Hepatocyte (in vitro differentiated cells): ENCODE measurements at places on chromosomes 7 and 10.

DNA sequence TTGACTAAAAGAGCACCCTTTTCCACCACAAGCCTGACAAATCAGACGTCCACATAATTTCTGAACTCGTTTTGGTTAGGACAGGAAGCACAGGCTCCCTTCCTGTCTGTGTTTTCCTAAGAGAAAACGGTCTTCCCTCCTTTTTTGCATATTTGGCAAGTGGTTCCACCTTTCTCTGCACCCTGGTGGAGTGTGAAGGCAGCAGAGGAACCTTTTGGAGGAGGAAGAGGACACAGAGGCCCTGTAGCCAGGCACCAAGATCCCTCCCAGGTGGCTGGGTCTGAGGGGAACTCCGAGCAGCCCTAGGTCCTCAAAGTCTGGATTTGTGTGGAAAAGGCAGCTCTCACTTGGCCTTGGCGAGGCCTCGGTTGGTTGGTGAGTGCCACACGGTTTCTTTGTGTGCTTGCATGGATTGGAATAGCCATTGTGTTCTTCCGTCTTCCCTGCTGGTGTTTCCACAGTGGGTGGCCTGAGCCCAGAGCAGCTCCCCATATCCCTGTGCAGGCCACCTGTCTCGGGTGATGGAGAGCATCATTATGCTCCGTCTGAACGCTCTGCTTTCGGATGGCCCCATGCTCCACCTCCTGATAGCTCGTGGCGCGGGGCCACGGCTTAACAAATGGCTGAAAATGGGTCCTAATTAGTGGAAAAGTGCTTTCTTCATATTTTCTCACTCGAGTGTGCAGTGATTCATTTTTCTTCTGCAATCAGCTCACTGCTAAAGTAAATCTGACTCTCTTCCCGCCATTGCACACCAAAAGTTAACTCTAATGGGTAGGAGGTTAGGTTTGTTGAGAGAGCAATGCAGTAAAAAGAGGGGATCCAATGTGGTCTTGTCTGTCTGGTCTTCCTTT, 4.2 kb downstream of the IKZF1 start:
- H3K4me1 ChIP-seq, result no peaks in the 10 kb centered on the region
- H3K4me3 ChIP-seq, result no peak overlapping the region

DNA sequence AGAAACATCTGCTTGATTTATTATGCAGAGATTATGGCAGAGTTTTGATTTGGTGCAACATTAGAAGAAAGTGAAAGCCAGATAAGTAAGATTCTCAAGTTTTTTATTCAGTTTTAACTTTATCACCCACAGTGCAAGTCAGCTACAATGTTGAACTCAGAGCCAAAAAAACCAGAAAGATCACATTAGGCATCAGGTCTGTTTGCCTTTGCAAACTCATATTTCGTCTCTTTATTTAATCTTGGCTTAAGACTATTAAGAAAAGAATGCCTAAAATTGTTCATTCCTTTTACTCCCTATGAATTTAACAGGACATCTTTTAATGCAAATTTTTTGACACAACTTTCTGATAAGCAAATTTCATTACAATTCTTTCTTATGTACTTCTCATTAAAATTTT, 76.0 kb upstream of the TMEM26 start:
- DNase-seq, result no peak
- no peak overlapping the region for H3K27ac ChIP-seq
- no peak overlapping the region for H3K4me3 ChIP-seq
- no peaks in the 10 kb centered on the region for H3K27me3 ChIP-seq
- H3K4me1 ChIP-seq, result no peaks in the 10 kb centered on the region

- no peaks in the 10 kb centered on the region for H3K4me1 ChIP-seq
- no peak for DNase-seq
- no peaks in the 10 kb centered on the region for H3K27me3 ChIP-seq
- no peak overlapping the region for H3K4me3 ChIP-seq
- no peak overlapping the region for H3K27ac ChIP-seq
Measured at GRCh38 chr7:1638215-1638661, 31.8 kb upstream of the ELFN1 start.

- H3K4me1 ChIP-seq, result no peaks in the 10 kb centered on the region
- H3K27me3 ChIP-seq, result no peaks in the 10 kb centered on the region
- no peak overlapping the region for H3K4me3 ChIP-seq
- no peaks in the 10 kb centered on the region for H3K36me3 ChIP-seq
- no peak overlapping the region for H3K27ac ChIP-seq
Measured at GRCh38 chr10:122931088-122931906, 20.9 kb downstream of the FAM24A start.

DNA sequence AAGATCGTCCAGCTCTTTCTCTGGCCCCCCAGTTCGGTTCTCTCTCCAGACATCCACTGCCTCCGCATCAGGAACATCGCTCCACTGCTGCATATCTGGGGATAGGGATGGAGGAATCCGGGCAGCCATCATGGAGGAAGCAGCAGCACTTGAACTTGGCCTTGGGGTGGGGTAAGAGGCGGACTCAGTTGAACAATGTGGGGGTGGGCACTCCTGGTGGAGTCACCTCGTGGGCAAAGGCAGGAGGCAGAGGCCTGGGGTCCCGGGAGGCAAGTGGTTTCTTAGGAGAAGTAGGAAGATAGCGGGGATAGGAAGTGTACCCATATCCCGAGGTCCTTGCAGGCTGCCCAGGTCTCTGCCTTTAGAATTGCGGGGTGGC, 98.3 kb downstream of the CHST15 start:
- DNase-seq, result no peak
- H3K27me3 ChIP-seq, result no peaks in the 10 kb centered on the region
- no peak overlapping the region for H3K4me3 ChIP-seq
- H3K4me1 ChIP-seq, result peaks cover 12% of the 10 kb centered on the region
- no peaks in the 10 kb centered on the region for H3K36me3 ChIP-seq

GRCh38 chr7:15998617-15999016, 312.1 kb upstream of the MEOX2 start:
- no peaks in the 10 kb centered on the region for H3K36me3 ChIP-seq
- H3K27ac ChIP-seq, result no peak overlapping the region
- no peaks in the 10 kb centered on the region for H3K27me3 ChIP-seq
- H3K4me1 ChIP-seq, result no peaks in the 10 kb centered on the region

- H3K36me3 ChIP-seq, result no peaks in the 10 kb centered on the region
- DNase-seq, result peak; percentile 40
- H3K27ac ChIP-seq, result no peak overlapping the region
- H3K27me3 ChIP-seq, result no peaks in the 10 kb centered on the region
Measured at GRCh38 chr7:75884476-75884875, 5.6 kb downstream of the RHBDD2 start.

DNA sequence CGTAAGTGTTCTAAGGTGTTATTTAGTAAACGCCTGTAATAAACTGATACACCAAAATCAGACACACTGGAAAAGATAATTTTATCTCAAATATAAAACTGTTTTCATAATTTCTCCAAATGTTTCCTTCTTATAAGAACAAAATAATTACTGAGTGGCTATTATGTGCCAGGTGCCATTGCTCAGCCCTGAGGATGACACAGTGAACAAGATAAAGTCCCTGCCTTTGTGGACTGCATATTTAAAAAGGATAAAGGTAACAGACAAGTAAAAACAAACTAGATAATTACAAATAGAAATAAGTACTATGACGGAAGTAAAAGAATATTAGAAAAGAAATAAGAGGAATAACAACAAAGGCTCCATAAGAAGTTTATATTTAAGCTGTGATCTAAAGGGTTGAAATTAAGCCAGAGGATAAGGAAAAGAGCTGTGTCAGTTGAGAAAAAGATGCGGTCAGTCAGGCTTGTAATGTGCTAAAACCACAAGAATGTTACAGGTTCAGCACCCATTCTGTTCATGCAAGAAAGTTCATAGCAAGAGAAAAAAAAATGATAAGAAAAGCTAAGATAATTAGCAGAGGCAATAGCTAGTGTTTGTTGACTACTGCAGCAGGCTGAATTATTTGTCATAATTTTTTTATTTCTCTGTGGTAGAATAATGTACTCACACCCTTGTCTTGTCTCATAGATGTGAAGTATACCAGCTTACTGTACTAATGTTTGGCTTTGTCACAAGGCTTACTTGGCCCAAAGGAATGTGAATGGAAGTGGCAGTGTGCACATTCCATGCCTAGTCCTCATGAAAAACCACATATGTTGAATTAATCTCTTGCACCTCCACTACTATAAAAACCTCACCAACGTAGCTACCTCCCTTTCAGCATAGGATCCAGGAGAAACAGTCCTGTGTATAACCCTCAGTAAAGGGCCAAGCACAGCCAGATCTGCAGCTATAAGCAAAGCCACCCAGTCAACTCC, 75.1 kb downstream of the CRPPA start:
- H3K27ac ChIP-seq, result no peak overlapping the region
- no peaks in the 10 kb centered on the region for H3K36me3 ChIP-seq
- H3K4me3 ChIP-seq, result no peak overlapping the region
- DNase-seq, result no peak
- H3K4me1 ChIP-seq, result peaks cover 14% of the 10 kb centered on the region

DNA sequence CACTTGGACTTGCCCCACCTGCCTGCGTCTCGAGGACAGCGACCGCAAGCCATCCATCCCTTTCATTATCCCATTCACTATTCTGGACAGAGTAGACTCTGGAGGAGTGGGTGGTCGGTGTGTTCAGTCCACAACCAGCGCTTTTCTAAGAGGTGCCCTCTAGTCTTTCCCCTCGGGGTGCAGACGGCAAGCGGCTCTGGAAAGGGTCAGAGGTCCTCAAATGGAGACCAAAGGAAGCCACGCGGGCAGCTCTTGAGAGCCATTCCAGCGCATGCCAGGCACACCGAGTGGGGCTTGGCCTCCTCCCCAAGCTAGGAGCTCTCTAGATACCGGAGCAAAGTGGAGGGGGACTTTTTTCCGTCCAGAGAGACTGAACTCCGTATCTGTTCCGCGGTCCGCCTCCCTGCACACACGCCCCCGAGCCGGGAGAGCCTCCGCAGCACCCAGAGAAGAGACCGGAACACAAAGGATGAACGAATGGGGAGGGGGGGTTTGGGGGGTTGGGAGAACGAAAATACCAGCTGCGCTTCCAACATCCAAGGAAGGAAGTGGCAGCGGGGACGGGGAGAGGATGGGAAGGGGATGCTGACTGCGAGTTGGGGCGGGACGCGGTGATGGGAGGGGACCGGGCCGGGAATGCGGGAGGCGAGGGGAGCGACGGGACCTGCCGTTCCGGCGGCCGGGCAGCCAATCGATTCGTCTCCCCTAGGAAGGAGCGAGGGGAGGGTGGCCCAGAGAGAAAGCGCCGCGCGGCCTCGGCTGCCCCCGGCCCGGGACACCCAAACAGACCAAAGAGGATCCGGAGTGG, 515 bp downstream of the GSDME start:
- H3K4me1 ChIP-seq, result peaks cover 13% of the 10 kb centered on the region
- H3K27me3 ChIP-seq, result no peaks in the 10 kb centered on the region
- no peaks in the 10 kb centered on the region for H3K36me3 ChIP-seq
- H3K27ac ChIP-seq, result peak overlapping the region; percentile 99
- peak overlapping the region; percentile 81 for H3K4me3 ChIP-seq

GRCh38 chr10:15223174-15223573, 54.7 kb upstream of the NMT2 start:
- H3K4me3 ChIP-seq, result no peak overlapping the region
- H3K4me1 ChIP-seq, result no peaks in the 10 kb centered on the region
- no peak overlapping the region for H3K27ac ChIP-seq
- no peaks in the 10 kb centered on the region for H3K36me3 ChIP-seq
- H3K27me3 ChIP-seq, result no peaks in the 10 kb centered on the region

DNA sequence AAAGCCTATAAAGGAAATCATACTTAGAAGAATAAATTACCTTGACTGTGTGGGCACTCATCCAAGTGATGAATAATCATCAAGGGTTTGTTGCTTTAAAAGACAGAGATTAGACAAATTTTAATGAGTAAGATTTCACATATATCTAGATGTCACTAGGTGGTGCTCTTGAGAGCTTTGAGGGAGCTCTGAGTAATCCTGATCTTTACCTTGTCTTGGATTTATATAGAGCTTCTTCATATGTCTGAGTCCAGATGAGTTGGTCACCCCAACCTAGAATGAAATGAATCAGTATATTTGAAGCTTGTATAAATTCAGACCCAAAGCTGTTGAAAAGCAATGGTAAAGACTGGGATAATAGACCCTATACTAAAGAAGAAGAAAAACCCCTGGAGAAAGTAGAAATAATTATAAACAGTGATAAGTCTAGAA, 3.7 kb downstream of the AGR2 start:
- H3K4me1 ChIP-seq, result peaks cover 9% of the 10 kb centered on the region
- H3K27me3 ChIP-seq, result no peaks in the 10 kb centered on the region
- H3K4me3 ChIP-seq, result no peak overlapping the region
- DNase-seq, result peak; percentile 76
- no peaks in the 10 kb centered on the region for H3K36me3 ChIP-seq

GRCh38 chr7:20141666-20142065, 75.5 kb downstream of the MACC1 start:
- no peak overlapping the region for H3K4me3 ChIP-seq
- H3K27ac ChIP-seq, result no peak overlapping the region
- no peaks in the 10 kb centered on the region for H3K27me3 ChIP-seq
- DNase-seq, result peak; percentile 62

DNA sequence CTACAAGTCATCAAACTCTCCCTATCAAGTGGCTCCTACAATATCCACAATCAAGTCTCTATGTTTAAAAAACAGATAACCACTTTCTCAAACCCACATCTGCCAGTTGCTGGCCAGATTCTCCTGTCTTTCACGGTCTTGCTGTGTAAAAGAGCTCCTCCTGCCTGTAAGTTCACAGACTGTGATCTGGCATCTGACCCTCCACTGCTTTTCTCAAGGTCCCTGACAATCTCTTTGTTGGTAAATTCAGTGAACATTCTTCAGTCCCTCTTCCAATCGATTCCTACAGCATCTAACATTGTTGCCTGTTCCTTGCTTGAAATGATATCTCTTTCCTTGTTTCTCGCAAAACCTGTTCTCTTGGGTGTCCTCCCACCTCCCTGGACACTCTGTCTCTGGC, 18.5 kb upstream of the LMOD2 start:
- H3K36me3 ChIP-seq, result no peaks in the 10 kb centered on the region
- no peaks in the 10 kb centered on the region for H3K4me1 ChIP-seq
- H3K27me3 ChIP-seq, result no peaks in the 10 kb centered on the region
- no peak for DNase-seq

GRCh38 chr7:93055543-93056107, 62.2 kb downstream of the SAMD9 start:
- H3K4me1 ChIP-seq, result no peaks in the 10 kb centered on the region
- H3K4me3 ChIP-seq, result no peak overlapping the region
